ENCODE measurements at places on chromosomes 4 and X.

- peak; percentile 88 for DNase-seq
Measured at GRCh38 chrX:74251006-74251930, 52.7 kb upstream of the ZCCHC13 start.

- peak; percentile 64 for DNase-seq
Measured at GRCh38 chr4:7335344-7336066, 99.2 kb downstream of the PSAPL1 start.

DNA sequence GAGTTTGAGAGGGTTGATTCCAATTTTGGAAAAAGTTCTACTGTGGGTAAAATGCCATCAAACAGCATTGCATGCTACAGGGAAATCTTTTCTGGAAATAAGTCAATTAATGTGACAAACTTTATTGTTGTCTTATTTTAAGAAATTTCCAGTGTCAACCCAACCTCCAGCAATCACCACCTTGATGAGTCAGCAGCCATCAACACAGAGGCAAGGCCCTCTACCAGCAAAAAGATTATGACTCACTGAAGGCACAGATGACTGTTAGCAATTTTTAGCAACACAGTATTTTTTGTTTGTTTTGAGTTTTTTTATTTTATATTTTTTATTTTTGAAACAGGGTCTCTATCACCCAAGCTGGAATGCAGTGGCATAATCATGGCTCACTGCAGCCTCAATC lies 165.4 kb upstream of the C1QTNF7 start:
- DNase-seq: no peak

DNA sequence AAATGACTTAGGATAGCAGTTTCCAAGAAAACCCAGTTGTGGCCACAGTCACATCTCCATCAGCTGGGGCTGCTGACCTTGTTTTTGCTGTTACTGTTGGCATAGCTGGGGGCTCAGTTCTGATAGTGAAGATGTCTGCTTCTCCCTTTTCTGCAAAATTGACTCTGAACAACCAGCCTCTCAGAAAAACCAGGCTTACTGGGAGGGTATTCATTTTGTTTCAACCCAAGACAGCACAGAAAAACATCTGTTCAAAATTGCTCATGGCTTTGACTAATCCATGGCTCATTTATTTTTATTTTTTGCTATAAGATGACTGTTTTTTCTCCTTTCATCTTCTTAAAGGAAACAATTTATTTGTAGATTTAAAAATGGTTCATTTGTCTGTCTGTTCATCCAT lies 53.1 kb downstream of the RASL11B start:
- DNase-seq: no peak

- peak; percentile 96 for DNase-seq
Measured at GRCh38 chrX:19839770-19840254, 47.6 kb downstream of the SH3KBP1 start.

DNA sequence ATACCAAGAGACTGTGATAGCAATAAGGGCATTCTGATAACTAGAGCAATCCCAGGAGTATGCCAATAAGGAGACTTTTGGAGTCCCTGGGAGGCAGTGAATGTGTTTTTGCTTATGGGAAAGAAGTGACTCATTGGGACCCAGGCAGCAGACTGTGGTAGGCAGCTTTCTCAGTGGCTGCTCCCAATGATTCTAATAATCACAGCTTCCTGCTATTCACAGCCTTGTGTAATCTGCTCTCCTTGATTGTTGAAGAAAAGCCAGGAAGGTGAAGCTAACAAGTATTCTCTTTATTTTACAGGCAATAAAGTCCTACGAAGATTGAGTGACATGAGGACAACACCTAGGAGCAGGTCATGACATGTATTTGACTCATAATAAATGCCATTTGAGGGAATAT lies 70.3 kb upstream of the DDX60 start:
- DNase-seq: no peak

GRCh38 chr4:102281171-102281839 lies 64.0 kb downstream of the SLC39A8 start:
- DNase-seq: no peak

GRCh38 chr4:147944670-147945260 lies 212.9 kb downstream of the ARHGAP10 start:
- DNase-seq: no peak

DNA sequence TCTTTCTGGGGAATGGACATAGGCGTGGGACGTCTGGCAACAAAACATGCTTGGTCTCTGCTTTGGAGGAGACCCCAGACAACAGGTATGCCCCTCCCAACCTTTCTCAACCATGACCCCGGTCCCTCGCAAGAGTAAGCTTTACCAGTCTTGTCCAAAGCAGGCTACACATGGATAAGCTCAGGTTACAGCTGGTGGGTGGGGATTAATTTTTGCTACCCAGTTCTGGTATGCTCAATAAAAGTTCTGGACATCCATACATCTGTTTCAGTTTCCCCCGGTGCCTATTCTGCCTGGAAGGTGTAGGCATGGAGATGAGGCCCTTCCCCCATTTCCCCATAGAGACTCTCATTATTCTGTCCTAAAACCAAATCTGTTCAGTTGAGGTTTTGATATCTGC lies 54.5 kb upstream of the NOCT start:
- no peak for DNase-seq

GRCh38 chrX:113305496-113305895 lies 464.9 kb upstream of the AMOT start:
- no peak for DNase-seq

DNA sequence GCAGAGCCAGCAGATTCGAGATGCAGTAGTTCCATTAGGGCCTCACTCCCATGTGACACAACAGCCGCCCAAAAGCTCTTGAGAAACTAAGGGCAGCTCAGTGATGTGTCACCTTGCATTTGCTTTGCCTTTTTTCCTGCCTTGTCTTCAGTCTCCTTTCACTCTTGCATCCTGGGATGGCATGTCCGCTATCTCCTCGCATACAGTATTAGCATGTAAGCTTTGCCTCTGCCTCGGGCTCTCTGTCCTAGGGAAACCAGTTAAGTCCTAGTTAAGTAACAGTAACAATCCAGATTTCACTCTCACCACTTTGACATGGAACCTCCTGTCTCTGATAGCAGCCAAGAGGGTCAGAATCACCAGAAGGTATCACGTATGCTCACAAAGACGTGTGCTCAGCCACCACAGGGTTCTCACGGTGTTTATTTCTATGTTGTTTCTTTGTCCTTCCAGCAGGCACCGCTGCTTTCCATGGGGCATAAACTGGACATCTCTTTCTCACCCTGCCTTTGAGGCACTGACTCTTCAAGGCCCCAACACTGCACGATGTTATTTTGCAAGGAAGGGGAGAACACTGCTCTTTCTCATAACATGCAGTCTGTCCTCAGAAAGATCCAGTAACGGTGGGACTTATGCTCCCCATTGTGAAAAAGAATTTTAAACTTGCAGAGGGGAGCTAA lies 26.7 kb upstream of the SORBS2 start:
- DNase-seq: no peak

DNA sequence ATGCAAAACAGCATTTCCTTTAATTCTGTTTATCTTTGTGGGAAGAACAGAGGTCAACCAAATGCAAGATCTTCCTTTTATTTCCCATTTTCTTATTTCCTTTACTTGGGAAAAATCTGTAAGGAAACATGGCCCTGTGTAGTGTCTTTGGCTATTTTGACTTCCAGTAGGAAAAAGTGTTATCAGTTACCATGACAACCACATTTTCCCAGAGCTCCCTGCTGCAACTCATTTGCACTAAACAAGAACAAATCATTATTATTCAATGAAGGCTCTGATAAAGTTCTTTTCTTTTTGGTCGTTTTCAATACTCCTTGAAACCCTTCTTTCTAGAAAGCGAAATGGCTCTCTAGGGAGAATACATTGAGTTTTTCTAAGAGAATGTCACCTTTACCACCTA lies 117.2 kb upstream of the DDX53 start:
- no peak for DNase-seq

- no peak for DNase-seq
Measured at GRCh38 chr4:36467670-36468069, 186.3 kb downstream of the DTHD1 start.

GRCh38 chr4:13645075-13645474 lies 17.6 kb upstream of the BOD1L1 start:
- no peak for DNase-seq

DNA sequence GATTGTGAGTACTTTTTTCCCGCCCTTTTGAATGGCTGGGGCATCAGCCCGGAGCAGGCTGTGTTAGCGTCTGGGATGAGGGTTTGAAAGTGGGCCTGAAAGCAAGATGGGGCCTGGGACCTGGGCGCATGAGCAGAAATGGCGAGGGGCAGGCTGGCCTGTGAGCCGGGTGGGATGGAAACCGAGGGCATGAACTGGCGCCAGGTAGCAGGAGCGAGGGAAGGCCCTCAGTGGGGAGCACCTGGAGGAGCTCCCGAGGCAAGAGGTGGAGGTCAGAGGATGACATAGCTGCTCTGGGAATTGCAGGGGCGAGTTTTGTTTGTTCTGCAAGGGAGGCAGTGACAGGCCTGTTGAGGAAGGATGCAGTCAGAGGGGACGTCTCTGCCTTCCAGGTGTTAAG lies 68.6 kb downstream of the RGS12 start:
- no peak for DNase-seq

DNA sequence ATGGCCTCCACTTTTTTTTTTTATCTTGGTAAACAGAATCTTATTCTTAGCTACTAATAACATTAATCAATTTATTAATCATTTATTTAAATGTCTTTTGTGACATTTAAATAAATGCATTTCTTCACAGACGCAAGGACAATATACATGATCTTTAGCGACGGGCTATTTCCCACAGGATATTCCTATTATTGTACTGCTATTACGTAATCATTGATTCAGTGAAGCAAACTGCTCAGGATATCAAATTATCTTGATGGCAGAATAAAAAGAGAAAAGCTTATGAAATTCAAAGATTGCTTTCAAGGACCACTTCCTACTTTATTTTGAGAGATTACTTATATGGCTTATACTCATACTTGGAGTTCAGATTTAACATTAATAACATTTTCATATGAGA lies 114.1 kb downstream of the FAM9B start:
- no peak for DNase-seq

GRCh38 chr4:186826846-186827533 lies 103.3 kb upstream of the FAT1 start:
- DNase-seq: no peak

DNA sequence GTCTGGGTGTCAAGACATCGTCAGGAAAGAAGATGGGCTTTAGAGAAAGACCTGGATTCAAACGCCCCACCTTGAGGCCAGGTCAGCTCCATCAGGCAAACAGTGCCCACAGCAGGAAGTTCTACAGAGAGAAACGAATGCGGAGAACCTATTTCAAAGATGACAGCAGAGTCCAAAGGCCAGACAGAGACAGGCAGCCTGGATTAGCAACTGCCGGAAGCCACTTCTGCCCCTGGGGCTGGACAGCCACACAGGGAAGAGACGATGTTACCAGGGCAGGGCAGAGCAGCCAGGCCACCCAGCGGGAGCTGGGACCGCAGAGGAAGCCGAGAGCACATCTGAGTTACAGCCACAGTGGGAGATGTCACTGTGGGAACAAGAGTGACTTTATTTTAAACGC lies 1.2 kb downstream of the C4orf50 start:
- DNase-seq: no peak

- DNase-seq: no peak
Measured at GRCh38 chrX:420496-421223, 34.0 kb upstream of the PPP2R3B start.

DNA sequence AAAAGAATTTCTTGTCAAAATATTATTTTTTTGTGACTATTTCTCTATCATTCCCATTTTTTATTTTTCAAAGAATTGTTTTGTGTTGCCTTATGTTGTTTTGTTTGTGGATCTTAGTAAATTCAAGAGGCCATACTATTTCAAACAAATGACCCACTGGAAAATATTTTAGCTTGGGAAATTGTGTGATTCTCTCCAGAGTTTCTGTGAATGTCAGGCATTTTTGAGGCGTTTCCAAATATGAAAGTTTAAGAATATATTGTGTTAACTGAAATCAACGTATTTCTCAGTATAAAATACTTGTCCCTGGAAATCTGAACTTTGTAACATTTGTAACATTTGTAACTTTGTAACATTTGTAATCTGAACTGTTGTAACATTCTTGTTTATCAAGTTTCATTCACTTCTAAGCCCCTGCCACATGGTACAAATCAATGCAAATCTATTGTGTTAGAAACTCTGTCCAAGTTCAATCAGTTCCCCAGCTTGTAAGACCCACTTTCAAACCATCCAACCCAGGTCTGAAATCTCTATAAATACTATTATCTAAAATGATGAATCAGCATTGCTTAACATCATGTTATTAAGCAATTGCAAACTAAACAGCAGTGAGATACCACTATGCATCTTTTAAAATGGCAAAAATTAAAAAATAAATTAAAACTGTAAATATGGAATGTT lies 465.4 kb upstream of the GRID2 start:
- DNase-seq: no peak

DNA sequence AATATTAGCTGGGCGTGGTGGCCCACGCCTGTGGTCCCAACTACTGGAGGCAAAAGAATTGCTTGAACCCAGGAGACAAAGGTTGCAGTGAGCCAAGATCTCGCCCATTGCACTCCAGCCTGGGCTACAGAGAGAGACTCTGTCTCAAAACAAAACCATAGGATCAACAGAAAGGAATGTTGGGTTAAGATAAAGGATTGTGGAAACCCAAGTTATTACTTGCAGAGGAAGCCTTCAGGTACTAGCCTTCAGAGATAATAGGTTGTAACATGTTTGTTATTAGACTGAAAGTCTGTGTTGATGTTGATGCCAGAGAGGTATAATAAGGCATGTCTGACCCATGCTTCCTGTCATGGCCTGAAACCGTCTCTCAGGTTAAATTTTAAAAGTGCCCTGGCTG lies 16.9 kb downstream of the SSX5 start:
- DNase-seq: no peak

DNA sequence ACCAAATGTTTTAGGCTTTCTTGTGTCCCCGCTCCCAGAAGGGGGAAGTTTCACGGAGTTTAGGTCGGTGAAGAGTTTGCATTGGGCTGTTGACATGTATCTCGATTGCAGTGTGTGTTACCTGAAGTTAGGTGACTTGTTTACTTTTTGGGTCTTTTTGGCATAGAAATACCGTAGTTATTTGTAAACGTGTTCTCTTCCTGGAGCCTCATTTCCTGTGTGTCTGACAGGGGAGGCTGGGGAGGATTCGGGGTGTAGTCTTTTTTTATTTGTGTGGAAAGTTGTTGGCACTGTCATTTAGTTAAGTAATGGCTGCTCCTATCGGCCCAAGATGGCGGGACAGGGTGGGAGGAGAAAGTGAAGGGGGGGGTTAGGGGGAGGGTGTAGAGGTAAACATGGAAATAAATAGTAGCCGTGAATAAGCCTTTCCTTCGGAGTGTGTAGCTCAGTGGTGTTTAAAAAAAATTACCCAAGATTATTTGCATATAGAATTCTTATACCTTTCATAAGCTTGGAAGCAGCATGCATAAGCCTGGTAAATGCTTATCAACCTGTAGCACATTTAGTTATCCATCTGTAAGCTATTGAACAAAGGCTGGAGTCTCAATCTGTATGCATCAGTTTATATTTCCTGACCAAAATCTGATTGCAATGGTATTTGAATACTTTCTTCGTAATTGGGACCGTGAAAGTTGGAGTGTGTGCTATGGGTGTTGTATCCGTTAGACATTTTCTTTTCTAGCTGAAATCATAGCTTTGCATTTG lies 1.6 kb downstream of the KDM6A start:
- DNase-seq: peak; percentile 56

GRCh38 chrX:105775679-105776078 lies 46.7 kb upstream of the NRK start:
- DNase-seq: no peak
